NCI-H524 (cell line): ENCODE measurements at places on chromosomes 2 and 18.

DNA sequence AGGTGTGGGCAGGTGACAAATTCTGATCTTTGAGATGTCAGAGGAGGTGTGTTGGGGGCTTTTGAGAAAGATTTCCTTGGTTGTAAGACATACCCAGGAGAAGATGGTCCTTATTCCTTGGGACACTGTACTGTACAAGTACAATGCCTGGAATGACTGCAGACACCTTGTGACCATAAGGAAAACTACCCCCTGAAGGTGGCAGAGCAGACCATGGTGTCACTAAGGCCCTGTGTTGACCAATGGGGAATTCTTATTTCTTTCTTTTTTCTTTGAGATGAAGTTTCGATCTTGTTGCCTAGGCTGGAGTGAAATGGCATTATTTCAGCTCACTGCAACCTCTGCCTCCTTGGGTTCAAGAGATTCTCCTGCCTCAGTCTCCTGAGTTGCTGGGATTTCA is 4.4 kb upstream of the ANKRD29 start:
- DNase-seq = no peak

GRCh38 chr18:52415131-52415530 is 75.1 kb downstream of the DCC start:
- DNase-seq = no peak

DNA sequence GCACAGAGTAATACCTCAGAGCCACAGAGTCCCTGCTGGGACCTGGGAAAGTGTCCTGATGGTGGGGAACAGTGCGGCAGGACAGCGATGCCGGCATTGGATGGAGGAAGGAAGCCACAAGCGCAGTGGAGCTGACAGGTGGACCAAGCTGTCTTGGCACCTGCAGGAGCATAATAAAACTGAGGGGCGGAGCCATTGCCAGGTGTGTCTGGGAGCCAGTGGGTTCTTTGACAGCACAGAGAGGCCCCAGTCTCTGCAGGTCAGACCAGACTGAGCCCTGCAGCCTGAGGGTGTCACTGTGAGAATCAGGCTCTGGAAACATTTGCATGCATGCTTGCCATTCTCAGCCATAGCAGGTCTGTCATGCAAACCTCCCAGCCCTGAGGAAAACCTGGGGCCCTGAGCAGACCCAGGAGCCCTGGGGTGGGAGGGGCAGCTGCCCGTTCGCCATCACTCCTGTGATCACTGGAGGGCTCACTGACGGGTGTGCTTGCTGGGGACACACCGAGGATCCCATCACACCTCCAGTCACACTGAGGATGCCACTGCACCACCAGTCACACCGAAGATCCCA is 210.5 kb upstream of the HDAC4 start:
- no peak for DNase-seq

GRCh38 chr2:15738943-15739342 is 147.3 kb downstream of the DDX1 start:
- no peak for DNase-seq

DNA sequence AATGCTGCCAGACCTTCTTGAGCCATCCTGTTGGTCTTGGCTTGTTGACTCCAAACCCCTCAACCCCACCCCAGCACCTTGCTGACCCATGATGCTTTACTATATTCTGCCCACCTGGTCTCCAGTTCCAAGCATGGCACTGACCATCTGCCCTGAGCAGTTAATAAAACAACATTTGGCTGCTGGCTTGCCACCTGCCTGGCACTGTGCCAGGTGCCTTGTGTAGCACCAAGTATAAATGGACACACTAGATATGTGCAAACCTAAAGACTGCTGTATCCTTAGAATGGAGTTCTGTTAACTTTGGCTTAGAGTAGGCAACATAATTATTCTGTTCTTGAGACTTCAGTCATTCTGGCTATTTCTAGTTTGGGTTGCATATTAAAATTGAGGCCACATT is 91.4 kb downstream of the ACSL3 start:
- peak; percentile 43 for DNase-seq

- no peak for DNase-seq
Measured at GRCh38 chr18:55250768-55251173, 291.5 kb upstream of the CCDC68 start.

DNA sequence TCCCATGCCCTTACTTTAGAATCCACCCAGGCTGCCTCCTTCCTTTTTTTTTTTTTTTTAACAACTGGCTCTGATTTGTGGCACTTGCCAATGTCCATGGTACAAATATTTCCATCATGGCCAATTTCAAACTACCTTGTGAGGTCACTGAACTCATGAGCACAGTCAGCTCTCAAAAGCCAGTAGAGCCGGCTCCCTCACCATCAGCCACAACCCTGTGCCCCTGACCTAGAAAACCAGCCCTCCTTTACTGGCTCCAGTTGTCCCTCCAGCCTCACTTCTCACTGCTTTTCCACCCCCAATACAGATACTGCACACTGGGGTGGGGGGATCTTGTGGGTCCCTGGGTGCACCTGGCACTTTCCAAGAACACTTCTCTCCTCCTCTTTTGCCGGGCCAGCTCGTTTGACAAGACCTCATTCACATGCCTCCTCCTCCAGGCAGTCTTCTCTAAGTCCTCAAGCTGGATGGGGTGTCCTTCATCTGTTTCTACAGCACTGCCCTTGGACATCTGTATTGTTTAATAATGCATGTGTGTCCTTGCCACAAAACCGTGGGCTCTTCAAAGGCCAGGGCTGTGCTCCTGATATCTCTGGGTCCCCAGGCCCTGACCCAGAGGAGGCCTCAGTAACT is 35.5 kb downstream of the SDC1 start:
- no peak for DNase-seq

DNA sequence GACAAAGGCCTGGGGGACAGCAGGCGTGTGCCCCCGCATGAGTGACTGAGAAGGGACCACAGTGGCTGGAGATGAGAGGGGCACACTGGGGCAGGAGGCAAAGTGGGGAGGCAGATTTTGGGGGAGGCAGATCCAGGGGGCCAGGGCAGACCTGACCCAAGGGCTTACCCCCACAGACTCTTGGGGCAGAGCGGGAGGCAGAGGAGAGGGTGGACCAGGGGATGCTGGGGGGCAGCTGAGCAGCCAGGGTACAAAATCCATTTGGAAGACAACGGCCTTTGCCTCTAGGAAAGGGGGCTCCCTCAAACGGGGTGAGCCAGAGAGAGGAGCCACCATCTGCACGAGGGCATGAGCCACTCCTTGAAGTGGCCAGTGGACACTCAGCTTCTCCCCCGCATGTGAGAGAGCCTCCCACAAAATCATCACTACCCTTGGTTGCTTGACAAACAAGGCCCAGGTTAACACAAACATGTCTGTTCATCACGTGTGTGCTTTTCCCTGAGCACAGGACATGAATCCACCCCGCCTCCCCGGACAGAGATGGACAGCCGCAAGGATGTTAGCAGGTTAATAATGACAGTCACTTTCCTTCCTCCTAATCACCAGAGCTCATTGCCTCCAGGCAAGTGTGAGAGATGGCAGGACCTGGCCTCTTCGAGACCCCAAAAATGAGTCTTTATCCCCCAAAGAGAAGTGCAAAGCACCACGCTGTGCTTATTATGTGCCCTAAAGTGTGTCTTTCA is 72.0 kb upstream of the RAB6C start:
- no peak for DNase-seq

DNA sequence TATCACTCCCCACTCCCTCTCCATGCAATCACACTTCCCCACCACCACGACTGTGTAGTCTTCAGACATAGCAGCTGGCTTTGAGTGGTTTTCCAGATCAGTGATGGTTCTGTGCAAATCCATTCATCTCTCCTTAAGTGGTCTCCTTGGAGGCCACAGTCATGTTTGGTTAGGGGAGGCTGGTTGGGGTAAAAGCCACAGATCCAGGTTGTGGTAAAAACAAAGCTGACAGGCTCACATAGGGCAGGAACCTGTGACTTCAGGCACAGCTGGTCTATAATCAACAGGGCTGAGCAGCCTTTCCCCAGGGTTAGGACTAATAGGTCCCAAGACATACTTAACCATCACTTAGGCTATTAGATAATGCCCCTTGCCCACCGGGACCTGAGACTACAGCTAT is 46.2 kb upstream of the FZD7 start:
- no peak for DNase-seq

GRCh38 chr2:224039770-224040440 is 819 bp upstream of the SERPINE2 start:
- peak; percentile 61 for DNase-seq

- DNase-seq = peak; percentile 55
Measured at GRCh38 chr2:176157499-176158185, 535 bp downstream of the HOXD3 start.

DNA sequence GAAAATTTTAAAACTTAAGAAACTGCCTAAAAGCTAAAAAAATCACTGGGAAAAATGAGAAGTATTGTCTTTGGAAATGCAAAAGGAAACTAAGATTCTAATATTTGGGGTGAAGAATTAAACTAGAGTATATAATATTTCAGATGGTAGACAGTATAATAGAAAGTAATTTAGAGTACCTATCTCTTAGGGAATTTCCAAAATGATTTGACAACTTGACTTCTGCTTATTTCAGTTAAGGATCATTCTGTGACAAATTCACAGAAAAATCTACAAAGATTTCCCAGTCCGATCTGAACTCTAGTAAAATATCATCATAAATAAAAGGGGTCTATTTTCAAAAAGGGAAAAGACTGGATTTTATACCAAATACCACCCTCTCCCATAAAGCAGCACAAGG is 99.6 kb downstream of the ATAD2B start:
- no peak for DNase-seq

- peak; percentile 50 for DNase-seq
Measured at GRCh38 chr2:188601391-188601790, 309.7 kb downstream of the GULP1 start.

GRCh38 chr2:20471148-20471547 is 24.3 kb downstream of the RHOB start:
- DNase-seq = no peak

GRCh38 chr2:224426656-224427055 is 24.7 kb upstream of the FAM124B start:
- DNase-seq = no peak

DNA sequence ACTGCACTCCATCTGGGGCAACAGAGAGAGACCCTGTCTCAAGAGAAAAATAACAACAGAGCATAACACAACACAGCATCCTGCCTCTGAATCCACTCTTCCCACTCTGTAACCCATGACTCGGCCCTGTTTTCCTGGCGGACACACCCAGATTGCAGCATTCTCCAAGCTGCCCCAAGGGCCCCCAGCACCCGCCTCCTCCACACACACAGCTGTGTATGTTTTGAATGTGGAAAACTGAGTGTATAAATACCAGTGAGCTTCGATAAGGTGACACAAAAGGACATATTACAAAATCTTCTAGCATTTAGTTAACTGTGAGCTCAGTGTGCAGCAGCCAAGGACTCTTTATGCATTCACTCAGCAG is 13.0 kb downstream of the IMPA2 start:
- DNase-seq = no peak

DNA sequence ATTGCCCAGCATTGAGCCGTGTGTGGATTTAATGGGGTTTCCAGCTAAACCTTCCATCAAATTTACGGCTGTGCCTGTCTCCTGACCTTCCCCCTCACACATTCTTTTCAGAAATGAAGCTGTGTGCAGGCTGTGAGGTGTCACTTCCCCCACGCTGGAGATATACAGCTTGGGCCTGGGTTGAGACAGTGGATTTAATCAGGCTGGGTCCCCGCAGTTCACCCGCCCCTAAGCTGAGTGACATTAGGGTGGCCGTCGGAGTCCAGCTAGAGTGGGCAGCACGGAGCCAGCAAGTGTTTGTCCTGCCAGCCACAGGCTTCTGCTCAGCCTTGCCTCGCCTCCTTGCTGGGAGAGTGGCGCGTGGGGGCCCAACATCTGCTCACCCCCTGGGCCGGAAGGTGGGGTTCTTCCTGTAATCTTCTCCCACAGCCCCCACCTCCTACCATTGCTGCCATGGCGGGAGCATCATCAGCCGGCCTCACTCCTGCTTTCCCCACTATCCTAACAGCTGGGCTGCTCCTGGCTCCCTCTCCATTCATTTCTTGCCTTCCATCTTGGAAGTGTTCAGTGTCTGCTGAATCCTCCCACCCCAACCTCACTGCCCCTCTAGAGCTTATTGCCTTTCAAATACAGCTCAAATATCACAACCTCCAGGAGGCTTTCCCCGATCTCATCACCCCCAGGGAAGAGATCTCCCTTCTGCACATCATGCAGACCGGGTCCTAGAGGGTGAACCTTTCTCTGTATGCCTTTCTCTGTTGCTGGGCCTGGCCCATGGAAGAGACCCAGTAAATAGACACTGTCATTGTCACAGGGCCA is 149.0 kb downstream of the GLI2 start:
- DNase-seq = no peak

- DNase-seq = no peak
Measured at GRCh38 chr18:72161691-72162090, 382.5 kb downstream of the CBLN2 start.

DNA sequence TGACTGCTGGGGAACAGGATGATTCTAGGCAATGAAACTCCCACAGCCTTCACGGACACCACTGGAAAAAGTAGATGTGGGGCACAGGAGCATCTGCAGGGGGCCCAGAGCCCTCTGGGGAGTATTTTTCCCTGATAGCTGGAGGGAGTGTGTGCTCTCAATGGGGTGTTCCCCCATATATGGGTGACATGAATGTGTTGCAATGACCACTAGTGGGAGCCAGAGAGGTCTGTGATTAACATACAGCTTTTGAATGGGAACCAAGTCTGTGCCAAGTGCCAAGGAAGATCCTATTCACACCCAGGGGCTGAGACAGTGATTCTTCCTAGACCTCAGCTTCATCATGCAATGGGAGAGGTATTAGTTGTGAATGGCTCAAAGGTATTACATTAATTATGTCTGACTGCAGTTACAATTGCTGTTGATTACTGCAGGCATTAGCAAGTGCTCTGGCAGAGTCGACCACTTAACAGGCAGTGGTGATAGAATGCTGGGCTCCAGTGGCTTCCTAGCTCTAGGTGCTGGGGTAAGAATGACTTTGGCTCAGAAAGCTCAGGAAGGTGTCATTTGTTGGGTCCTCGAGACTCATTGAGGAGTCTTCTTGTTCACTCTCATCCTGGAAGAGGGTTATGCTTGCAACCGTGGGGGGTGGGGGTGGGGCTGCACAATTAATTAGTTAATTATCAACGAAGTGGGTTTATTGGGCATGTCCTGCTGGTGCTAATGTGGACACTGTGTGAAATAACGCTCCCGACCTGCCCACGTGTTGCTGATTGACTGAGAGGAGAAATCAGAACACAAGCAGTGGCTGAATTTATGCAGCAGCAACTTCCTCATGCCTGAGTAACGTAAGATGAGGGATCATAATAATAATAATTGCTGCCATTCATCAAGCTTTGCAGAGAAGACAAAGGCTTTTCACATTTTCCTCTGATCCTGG is 194.1 kb downstream of the CLIP4 start:
- DNase-seq = peak; percentile 83

DNA sequence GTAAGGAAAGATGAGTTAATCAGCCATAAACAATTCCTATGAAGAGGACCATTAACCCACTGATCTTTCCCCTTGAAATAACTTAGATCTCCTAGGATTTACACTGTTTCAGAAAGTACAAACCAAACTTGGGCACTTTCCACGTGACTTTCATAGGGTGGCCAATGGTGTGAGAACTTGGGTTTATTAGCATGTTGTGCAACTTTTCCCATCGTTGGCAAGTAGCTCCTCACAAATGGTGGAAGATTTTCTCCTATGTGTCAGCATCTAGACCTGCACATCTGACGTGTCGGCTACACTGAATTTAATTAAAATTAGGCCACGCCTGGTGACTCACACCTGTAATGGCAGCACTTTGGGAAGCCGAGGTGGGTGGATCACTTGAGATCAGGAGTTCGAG is 116.3 kb downstream of the GALNT1 start:
- DNase-seq = no peak

- DNase-seq = no peak
Measured at GRCh38 chr2:205218056-205218455, 464.2 kb upstream of the NRP2 start.
